ENCODE measurements at places on chromosomes 13 and 19. TPM values are rescaled to one million over a fixed set of nuclear protein-coding genes. Genes with fewer than 3 reads are reported as not detected.

The MIA gene
- total RNA-seq = not detected

The ZNF480 gene
- 11.4 TPM for total RNA-seq

The CRTC1 gene
- total RNA-seq = 7.3 TPM

The ZNF350 gene
- 20.8 TPM for total RNA-seq

The NDUFA3 gene
- total RNA-seq = 9.4 TPM

The LILRB5 gene
- under 0.01 TPM for total RNA-seq

The AMER2 gene
- 143 TPM for total RNA-seq

The B3GNT8 gene
- total RNA-seq = 2.0 TPM

The ATP7B gene
- total RNA-seq = 7.3 TPM

The ATG4D gene
- 7.3 TPM for total RNA-seq

The FFAR3 gene
- total RNA-seq = not detected

The IGFLR1 gene
- 2.9 TPM for total RNA-seq

The GNA15 gene
- 0.82 TPM for total RNA-seq

The CEBPA gene
- 1.6 TPM for total RNA-seq

The SPTBN4 gene
- total RNA-seq = 23.2 TPM

The ZNF813 gene
- total RNA-seq = 8.6 TPM

The UQCRFS1 gene
- total RNA-seq = 36.3 TPM

The ADGRE3 gene
- total RNA-seq = not detected

The KCNN1 gene
- 16.3 TPM for total RNA-seq

The NOP53 gene
- total RNA-seq = 88.0 TPM

The EXOC3L2 gene
- total RNA-seq = not detected

The RGS9BP gene
- 0.41 TPM for total RNA-seq

The FZR1 gene
- total RNA-seq = 31.0 TPM

The CCL25 gene
- total RNA-seq = 1.2 TPM

The KLHL1 gene
- 70.9 TPM for total RNA-seq

The LINGO3 gene
- 0.82 TPM for total RNA-seq

The TMEM86B gene
- 0.82 TPM for total RNA-seq

The SBK2 gene
- 0.41 TPM for total RNA-seq

The PDX1 gene
- total RNA-seq = not detected

The ACTN4 gene
- total RNA-seq = 50.1 TPM

The ADAMTSL5 gene
- total RNA-seq = under 0.01 TPM

The DCT gene
- total RNA-seq = 0.41 TPM

The PINLYP gene
- 6.9 TPM for total RNA-seq

The OR10H1 gene
- not detected for total RNA-seq

The COX6B2 gene
- total RNA-seq = under 0.01 TPM

The SLITRK1 gene
- 34.6 TPM for total RNA-seq

The GRIN2D gene
- 2.9 TPM for total RNA-seq

The BEST2 gene
- total RNA-seq = not detected

The KLC3 gene
- 0.41 TPM for total RNA-seq

The SBNO2 gene
- 4.1 TPM for total RNA-seq

The ZNF726 gene
- 9.8 TPM for total RNA-seq

The CRLF1 gene
- 2.4 TPM for total RNA-seq

The UBE2L5 gene
- total RNA-seq = not detected

The RNF17 gene
- total RNA-seq = 3.3 TPM

The GPR183 gene
- total RNA-seq = 0.82 TPM

The ZNF560 gene
- total RNA-seq = 0.41 TPM
